Fibroblast of lung (primary cell): ENCODE measurements at places on chromosomes 12 and 14.

- H3K27ac ChIP-seq = no peak overlapping the region
- peak overlapping the region; percentile 25 for H3K4me3 ChIP-seq
- H3K36me3 ChIP-seq = no peaks in the 10 kb centered on the region
- no peaks in the 10 kb centered on the region for H3K27me3 ChIP-seq
- H3K4me1 ChIP-seq = peaks cover 16% of the 10 kb centered on the region
These were observed 3.7 kb downstream of the SUSD6 start for GRCh38 chr14:69615121-69615495.

GRCh38 chr12:92337128-92337527, 191.5 kb upstream of the BTG1 start:
- no peak overlapping the region for H3K4me3 ChIP-seq
- no peaks in the 10 kb centered on the region for H3K36me3 ChIP-seq
- no peaks in the 10 kb centered on the region for H3K27me3 ChIP-seq
- DNase-seq = no peak
- H3K27ac ChIP-seq = no peak overlapping the region

DNA sequence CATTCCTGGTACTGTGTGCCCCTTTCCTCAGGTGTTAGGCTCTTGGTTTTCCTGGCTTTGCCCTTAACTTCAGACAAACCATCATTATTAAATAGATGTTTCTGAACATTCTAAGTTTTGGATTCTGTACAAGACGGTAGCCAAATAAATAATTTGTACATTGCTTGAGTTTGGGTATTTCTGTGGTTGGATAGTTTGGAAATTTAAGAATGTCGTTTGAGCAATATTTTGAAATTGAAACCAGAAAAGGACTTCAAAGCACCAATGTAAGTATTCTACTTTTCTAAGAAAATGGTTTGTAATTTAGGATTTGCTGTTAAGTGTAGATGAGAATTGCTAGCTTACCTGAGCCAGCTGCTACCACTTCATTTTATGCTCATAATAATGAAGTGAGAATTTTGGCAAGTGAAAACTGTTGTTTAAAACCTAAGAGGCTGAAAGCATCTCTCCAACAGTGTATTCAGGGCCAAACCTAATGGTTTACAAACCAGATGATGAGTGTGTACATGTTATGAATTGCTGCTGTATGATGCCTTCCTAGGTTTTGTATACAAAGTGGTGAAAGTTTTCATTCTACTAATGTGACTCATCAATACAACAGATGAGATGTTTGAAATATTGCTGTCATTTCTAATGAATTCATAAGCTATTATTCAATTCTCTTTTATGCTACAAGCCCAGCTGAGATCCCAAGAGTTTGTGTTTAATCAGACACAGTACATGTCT, 181.5 kb upstream of the PRKD1 start:
- H3K4me3 ChIP-seq = peak overlapping the region; percentile 13
- H3K36me3 ChIP-seq = no peaks in the 10 kb centered on the region
- H3K27ac ChIP-seq = peak overlapping the region; percentile 23
- peak; percentile 73 for DNase-seq
- no peaks in the 10 kb centered on the region for H3K27me3 ChIP-seq

- DNase-seq = no peak
- no peaks in the 10 kb centered on the region for H3K27me3 ChIP-seq
- no peaks in the 10 kb centered on the region for H3K36me3 ChIP-seq
- H3K4me1 ChIP-seq = no peaks in the 10 kb centered on the region
- no peak overlapping the region for H3K4me3 ChIP-seq
These were observed 62.3 kb downstream of the UNC79 start for GRCh38 chr14:93493054-93493453.

GRCh38 chr14:103372552-103373304, 12.5 kb upstream of the MARK3 start:
- no peaks in the 10 kb centered on the region for H3K36me3 ChIP-seq
- H3K27ac ChIP-seq = peak overlapping the region; percentile 77
- H3K4me1 ChIP-seq = peaks cover 6% of the 10 kb centered on the region
- no peaks in the 10 kb centered on the region for H3K27me3 ChIP-seq

GRCh38 chr14:25044106-25044698, 5.7 kb downstream of the STXBP6 start:
- H3K27me3 ChIP-seq = no peaks in the 10 kb centered on the region
- no peak for DNase-seq
- H3K27ac ChIP-seq = no peak overlapping the region
- no peak overlapping the region for H3K4me3 ChIP-seq
- H3K36me3 ChIP-seq = no peaks in the 10 kb centered on the region

- no peaks in the 10 kb centered on the region for H3K36me3 ChIP-seq
- no peaks in the 10 kb centered on the region for H3K4me1 ChIP-seq
- DNase-seq = no peak
These were observed 645.0 kb upstream of the NOVA1 start for GRCh38 chr14:27242874-27243273.

DNA sequence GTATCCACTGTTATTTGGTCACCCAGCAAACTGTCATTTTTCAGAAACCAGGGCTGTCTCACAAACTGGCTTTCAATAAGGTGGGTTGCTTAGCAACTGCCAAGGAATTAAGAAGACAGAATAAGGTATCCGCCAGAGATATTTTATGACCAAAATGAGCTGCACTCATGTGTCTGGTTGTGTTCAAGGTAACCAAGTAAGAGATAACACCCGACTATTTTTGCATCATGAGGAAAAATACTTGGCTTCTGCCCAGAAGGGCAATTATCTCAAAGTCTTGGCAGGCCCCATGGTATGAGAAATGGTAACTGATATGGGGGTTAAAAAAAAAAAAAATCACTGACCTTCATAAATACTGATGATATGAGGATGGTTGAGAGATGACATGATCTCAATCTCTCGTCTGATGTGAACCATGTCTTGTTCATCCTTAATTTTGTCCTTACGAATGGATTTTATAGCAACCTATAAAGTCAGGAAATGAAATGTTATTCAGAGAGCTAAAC, 32.6 kb downstream of the NUAK1 start:
- H3K4me1 ChIP-seq = peaks cover 9% of the 10 kb centered on the region
- H3K27ac ChIP-seq = no peak overlapping the region
- no peaks in the 10 kb centered on the region for H3K27me3 ChIP-seq
- H3K4me3 ChIP-seq = no peak overlapping the region
- DNase-seq = no peak

DNA sequence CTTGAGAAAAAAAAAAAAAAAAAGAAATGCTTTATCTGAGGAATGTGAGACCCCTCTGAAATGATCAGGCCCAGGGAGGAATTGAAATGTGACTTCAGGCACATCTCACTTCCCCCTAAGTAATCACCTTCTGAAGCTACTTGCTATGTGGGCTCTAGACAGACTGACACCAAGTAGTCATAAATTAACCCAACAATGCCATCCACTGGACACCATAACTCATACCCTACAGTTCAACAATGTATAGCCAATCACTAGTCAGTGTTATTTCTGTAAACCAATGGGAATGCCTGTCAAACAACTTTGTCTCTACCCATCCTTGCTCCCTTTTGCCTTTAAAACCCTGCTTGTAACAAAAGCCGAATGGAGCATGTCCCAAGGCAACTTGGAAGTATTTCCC, 182.7 kb upstream of the TMPO start:
- no peaks in the 10 kb centered on the region for H3K27me3 ChIP-seq
- no peak overlapping the region for H3K4me3 ChIP-seq
- no peaks in the 10 kb centered on the region for H3K36me3 ChIP-seq
- no peak for DNase-seq
- no peaks in the 10 kb centered on the region for H3K4me1 ChIP-seq
- H3K27ac ChIP-seq = no peak overlapping the region

GRCh38 chr14:57375156-57375555, 15.2 kb upstream of the NAA30 start:
- no peaks in the 10 kb centered on the region for H3K27me3 ChIP-seq
- H3K36me3 ChIP-seq = no peaks in the 10 kb centered on the region
- H3K4me1 ChIP-seq = no peaks in the 10 kb centered on the region
- no peak overlapping the region for H3K27ac ChIP-seq
- H3K4me3 ChIP-seq = no peak overlapping the region

- no peaks in the 10 kb centered on the region for H3K4me1 ChIP-seq
- H3K4me3 ChIP-seq = no peak overlapping the region
- no peak for DNase-seq
- no peaks in the 10 kb centered on the region for H3K27me3 ChIP-seq
These were observed 87.4 kb upstream of the PTPRR start for GRCh38 chr12:71007781-71008404.

DNA sequence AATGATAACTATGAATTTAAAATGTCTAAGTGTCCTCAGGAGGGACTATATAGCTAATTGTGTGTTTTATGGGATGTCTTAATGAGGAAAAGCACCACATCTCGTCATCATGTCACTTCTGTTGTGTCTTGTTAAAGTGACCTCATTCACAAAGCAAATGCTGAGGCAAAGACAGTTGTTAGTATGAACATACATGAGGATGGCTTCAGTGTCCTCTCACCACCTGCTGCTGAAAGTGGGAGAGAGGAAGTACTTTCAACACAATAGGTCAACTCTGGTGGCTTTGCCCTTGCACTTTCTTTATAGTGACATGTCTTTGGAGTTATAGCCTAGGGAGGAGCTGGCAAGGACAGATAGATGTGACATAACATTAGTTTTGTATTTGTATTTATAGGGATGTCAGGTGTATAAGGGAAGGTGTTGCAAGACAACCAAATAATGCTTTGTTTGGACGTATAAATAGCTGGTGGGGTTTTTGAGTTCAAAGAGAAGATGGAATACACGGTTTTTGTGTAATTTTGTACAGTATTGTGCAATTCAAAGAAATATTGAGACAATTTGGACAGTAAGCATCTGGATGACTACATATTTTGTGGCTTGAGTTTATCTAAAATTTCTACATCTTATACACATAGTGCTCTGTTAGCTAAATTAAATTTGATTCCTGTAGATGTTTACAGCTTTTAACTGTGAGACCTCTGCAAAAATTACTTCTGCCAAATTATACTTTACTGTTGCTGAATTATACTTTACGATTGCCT, 131.7 kb upstream of the ATP2B1 start:
- no peak overlapping the region for H3K4me3 ChIP-seq
- DNase-seq = no peak
- no peaks in the 10 kb centered on the region for H3K36me3 ChIP-seq
- no peak overlapping the region for H3K27ac ChIP-seq
- no peaks in the 10 kb centered on the region for H3K27me3 ChIP-seq

DNA sequence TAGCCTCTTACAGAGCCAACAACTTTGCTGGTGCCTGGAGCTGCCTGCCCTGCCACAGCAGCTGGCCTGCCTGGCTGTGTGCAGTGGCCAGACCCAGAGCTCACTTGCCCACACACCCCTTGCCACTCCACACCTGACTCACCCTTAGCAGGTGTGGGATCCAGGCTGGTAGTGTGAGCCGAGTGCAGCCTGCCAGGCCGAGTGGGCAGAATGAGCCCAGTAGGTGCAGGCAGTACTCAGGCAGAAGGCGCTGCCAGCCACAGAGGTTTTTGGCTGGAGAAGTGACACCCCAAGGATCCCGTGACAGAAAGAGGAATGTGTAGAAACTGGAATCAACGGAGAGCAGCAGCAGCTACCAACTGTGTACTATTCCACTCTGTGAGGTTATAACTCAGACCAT, 29.8 kb upstream of the PYGL start:
- no peaks in the 10 kb centered on the region for H3K4me1 ChIP-seq
- H3K27me3 ChIP-seq = peaks cover 12% of the 10 kb centered on the region
- no peak overlapping the region for H3K27ac ChIP-seq
- H3K4me3 ChIP-seq = no peak overlapping the region
- no peaks in the 10 kb centered on the region for H3K36me3 ChIP-seq
- no peak for DNase-seq

- H3K4me3 ChIP-seq = no peak overlapping the region
- H3K36me3 ChIP-seq = peaks cover 7% of the 10 kb centered on the region
- H3K27ac ChIP-seq = no peak overlapping the region
- no peaks in the 10 kb centered on the region for H3K4me1 ChIP-seq
- H3K27me3 ChIP-seq = no peaks in the 10 kb centered on the region
These were observed 32.6 kb downstream of the CPSF2 start for GRCh38 chr14:92154283-92154942.

GRCh38 chr12:49223590-49224369, 34.9 kb upstream of the TUBA1A start:
- no peak overlapping the region for H3K27ac ChIP-seq
- H3K27me3 ChIP-seq = no peaks in the 10 kb centered on the region
- no peak for DNase-seq
- H3K4me3 ChIP-seq = no peak overlapping the region

DNA sequence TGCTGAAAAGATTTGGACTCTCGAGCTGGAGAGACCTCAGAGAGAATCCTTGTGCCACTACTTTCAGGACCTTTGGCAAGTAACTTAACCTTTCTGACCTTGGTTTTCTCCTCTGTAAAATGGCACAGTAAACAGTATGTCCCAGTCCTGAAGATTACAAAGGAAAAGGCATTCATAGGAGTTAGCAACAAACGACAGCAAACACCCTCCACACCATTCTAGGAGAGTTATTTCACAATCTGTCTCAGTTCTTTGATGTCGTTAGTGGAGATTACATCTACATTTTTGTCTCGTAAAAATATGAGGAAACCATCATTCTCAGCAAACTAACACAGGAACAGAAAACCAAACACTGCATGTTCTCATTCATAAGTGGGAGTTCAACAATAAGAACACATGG, 205.7 kb downstream of the ITPR2 start:
- no peak overlapping the region for H3K4me3 ChIP-seq
- peak; percentile 25 for DNase-seq
- H3K36me3 ChIP-seq = peaks cover 2% of the 10 kb centered on the region
- H3K27ac ChIP-seq = no peak overlapping the region

DNA sequence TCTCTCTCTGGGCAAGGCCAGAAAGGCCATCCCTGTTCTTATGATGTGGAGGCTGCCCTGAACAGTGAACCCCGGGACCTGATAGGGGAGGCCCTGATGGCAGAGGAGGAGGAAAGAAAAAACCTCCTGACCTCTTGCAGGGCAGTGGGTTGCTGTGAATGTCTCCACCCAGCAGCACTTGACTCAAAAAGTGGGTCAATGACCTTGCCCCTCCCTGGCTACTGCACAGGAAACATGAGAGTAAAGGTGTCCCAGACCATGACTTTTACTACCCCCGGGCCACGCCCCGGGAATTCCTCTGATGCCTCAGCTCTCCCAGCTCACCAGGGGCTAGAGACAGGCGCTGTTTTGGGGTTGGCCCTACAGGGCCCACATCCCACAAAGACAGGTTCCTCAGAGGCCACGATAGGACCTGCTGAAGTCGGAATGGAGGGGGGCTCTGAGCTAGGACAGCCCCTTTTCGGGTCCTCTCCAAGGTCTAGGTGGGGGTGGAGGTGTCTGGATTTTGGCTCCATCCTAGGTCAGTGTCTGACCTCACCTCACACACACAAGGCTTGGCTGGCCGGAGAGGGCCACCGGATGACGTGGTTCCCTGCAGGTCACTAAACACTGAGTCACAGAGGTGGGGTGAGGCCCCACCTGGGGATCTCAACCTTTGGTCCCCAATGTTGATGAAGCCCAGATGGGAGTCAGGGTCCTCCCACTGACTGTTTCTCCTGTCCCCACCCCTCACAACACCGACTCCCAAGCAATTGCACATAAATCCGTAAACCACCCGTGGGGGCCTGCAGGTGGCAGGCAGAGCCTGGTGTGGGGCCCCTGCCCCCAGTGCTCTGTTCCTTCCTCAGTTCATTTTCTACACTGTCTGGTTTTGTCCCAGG, 1.6 kb downstream of the RHOF start:
- DNase-seq = no peak
- no peak overlapping the region for H3K27ac ChIP-seq
- H3K27me3 ChIP-seq = no peaks in the 10 kb centered on the region
- no peak overlapping the region for H3K4me3 ChIP-seq
- H3K36me3 ChIP-seq = peaks cover 8% of the 10 kb centered on the region
- peaks cover 24% of the 10 kb centered on the region for H3K4me1 ChIP-seq

GRCh38 chr14:34012978-34013720, 62.3 kb upstream of the EGLN3 start:
- no peak overlapping the region for H3K27ac ChIP-seq
- no peaks in the 10 kb centered on the region for H3K4me1 ChIP-seq
- H3K36me3 ChIP-seq = no peaks in the 10 kb centered on the region
- no peaks in the 10 kb centered on the region for H3K27me3 ChIP-seq
- H3K4me3 ChIP-seq = no peak overlapping the region
